ENCODE measurements at places on chromosomes 3 and 15.
A peak's percentile ranks its signal among the peaks of the same experiment; 100 is the strongest.

GRCh38 chr3:55170444-55170843 lies 242.6 kb upstream of the LRTM1 start:
- DNase-seq: no peak

DNA sequence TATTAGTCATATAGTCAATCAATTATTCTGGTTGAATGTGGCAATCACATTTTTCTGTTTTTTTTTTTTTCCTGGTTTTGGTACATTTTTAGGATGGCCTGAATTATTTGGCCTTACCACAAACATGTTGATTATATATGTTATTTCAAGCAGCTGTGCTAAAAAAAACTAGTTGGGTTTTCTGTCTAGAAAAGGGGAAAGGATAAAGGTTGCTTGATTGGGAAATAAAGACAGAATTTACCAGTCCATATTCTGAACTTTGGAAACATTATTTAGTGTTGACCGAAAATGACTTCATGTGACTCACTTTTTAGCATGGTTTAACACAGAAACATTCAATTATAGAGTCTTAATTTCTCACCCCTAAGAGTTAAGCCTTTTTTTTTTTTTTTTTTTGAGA lies 8.1 kb downstream of the MORF4L1 start:
- no peak for DNase-seq

DNA sequence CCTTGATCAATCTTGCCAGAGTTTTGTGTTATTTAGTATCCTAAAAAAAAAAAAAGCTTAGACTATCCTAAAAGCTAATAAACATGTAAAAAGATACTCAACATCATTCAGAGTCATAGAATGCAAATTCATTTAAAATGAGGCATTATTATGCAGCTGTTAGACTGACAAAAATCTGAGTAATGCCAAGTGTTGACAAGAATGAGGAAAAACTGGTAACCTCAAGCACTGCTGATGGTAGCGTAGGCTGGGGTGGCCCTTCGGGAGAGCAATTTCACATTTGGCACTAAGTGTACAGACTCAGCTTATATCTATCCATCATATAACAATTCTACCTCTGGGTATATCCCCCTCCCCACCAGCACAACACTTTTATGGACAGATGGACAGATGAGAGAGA lies 280.4 kb downstream of the RAP2B start:
- DNase-seq: no peak

- peak; percentile 16 for DNase-seq
These were observed 32.4 kb upstream of the ALDH1L1 start for GRCh38 chr3:126212620-126213378.

GRCh38 chr3:26712211-26713026 lies 89.8 kb downstream of the LRRC3B start:
- peak; percentile 40 for DNase-seq

- no peak for DNase-seq
These were observed 223.0 kb upstream of the MLF1 start for GRCh38 chr3:158347966-158348365.

DNA sequence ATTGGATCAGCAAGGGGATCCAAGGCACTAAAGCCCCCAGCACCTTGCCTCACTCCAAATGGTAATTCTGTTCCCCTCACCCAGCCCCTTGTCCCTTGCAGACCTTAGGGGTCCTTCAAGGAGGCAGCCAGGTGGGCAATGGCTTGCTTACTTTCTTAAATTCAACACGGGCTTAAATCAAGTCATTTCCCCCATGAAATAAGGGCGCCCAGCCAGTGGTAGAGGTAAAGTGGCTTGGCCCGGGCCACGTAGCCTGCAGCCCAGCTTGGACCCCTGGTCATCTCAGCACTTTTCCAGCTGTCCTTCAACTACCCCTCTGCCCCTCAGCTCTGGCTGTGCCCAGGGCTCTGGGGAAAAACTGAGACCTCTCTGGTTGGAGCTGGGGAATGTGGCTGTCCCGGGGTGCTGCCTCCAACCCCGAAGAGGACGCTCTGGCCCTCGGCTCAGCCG lies 1.2 kb downstream of the PSTPIP1 start:
- no peak for DNase-seq

DNA sequence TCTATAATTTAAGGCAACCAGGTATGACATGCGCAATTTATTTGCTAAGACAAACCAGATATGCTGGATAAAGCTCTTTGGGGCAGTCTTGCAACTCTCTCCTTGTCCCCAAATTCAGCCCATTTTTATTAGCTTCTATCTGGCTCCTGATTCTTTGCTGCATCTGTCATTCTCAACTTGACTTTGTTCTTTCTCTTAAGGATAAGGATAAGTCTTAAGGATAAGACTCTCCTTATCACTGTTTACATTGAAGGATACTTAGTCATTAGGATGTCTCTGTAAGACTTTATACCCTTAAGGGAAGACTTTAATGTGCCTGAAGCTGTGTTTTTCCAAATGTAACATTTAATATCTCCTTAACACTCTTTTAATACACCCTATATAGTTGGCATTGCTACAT lies 49.2 kb downstream of the ALCAM start:
- DNase-seq: no peak

DNA sequence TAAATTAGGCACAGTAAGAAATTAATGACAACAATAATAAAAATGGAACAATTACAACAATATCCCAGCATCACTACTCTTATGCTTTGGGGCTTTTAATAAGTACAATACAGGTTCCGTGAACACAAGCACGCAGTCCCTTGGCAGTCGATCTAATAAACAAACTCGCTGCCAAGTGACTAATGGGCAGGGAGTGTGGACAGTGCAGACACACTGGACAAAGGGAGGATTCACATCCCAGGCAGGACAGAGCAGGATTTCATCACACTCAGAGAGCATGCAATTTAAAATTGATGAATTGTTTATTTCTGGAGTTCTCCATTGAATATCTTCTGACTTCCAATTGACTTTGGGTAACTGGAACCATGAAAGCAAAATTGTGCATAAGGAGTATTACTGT lies 524.1 kb upstream of the CFAP20DC start:
- DNase-seq: no peak

GRCh38 chr3:101936419-101937356 lies 87.4 kb downstream of the NFKBIZ start:
- peak; percentile 21 for DNase-seq

DNA sequence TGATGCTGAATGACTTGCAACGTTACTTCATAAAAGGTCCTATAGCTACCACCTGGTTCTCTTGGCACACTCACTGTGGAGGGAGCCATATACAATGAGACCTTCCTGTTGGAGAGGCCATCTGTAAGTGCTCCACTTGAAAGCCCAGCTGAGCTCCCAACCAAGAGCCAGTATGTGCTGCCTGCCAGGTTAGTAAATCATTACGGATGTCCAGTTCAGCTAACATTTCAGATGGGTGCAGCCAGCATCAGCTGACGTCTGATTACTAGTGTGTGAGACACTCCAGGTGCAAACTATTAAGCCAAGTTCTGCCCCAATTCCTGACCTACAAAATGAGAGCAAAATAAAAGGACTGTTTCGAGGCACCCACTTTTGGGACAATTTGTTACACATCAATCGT lies 274.4 kb upstream of the ROBO2 start:
- no peak for DNase-seq

- DNase-seq: no peak
These were observed 102.5 kb upstream of the PDZRN3 start for GRCh38 chr3:73727117-73727821.

DNA sequence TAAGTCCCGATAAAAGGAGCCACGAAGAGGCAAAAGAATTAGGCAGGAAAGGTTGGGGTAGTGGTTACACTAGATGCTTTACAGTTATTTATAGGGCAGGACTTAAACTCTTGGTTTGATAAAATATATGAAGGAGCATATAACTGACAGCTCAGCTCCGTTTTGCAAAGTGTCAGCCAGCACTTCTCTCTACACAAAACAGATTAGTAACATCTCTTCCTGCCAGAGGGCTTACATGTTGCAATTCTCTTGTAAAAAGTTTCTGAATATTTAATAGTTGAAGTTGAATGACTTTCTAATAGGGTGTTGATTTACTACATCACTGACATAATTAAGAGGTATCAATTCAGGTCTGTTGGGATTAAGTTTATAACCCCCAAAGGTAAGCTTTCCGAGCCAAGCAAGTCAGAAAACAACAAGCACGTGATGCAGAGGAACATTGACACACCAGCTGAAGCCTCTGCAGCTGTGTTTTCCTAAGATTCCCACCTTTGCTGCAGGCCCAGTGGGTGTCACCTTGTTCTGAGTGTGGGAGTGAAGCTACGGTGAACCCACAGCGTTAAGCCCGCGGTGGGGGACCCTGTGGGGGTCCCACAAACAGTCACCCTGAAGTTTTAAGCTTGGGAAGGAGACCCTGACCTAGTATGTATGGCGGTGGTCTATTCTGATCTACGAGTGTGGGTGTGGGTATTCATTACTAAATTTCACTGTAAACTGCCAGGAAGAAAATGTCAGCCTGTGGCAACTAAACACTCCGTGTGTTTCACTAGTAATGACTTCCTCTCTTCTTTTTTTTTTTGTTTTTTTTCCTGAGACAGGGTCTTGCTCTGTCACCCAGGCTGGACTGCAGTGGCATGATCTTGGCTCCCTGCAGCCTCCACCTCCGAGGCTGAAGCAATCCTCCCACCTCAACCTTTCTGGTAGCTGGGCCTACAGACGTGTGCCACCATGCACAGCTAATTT lies 22.0 kb upstream of the ATP13A3 start:
- DNase-seq: no peak

GRCh38 chr3:194058189-194058571 lies 77.8 kb upstream of the HES1 start:
- peak; percentile 9 for DNase-seq

GRCh38 chr3:133455960-133456359 lies 56.1 kb downstream of the BFSP2 start:
- peak; percentile 70 for DNase-seq

DNA sequence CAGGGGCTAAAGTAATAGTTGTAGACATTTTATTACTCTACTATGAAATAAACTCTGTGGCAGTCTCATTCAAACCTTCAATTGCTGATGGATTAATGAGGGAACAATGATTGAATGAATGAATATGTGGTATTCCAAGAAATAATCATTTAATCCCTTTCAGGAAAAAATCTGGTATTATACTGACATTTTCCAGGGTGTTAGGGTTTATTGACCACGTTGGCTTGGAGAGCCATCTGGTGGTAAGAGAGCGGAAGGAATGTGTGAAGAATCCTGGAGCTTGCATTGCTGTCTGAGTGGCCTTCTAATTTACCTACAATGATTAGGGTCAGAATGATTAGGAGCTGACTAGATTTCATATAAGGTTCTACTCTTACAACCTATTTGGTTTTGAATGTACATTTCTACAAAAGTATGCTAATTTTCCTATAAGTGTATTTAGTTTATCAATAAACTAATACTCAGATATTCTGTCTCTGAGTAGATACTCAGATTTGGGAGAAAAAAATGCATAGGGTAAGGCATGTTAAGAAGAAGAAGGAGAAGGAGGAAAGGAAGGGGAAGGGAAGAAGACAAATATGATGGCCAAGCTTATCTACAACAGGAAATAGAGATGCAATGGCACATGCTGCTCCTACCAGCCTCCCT lies 249.9 kb downstream of the ROBO1 start:
- DNase-seq: peak; percentile 13

DNA sequence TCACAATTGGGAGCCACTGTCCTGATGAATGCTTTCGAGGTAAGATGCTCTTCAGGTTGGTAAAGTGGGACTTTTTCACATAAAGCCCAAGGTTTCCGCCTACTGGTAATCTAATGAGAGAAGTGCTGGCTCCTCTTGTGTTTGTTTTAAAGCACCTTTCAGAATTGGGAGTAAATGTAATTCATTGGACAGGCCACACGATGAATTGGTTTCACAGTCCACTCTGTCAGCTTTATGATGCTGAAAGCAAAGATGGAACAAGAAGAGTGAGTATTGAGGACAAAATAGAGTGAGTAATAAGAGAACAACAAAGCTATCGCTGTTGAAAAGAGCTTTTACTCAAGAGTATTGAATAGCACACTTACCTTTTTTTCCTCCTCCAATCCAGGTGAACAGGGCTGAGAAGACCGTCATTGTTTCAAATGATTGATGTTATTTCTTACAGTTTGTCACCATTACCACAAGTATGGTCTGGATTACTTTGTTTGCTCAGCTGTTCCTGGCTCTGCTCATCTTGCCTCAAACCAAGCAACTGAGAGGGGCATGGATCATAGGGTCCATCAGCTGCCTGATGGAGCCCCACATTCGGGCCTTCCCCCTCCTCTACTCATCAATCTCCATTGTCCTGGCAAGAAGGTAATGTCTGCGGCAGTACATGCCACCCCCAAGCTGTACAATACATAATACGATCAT lies 136.1 kb upstream of the CNTN4 start:
- no peak for DNase-seq

- no peak for DNase-seq
These were observed 112.4 kb upstream of the STT3B start for GRCh38 chr3:31420311-31420710.

DNA sequence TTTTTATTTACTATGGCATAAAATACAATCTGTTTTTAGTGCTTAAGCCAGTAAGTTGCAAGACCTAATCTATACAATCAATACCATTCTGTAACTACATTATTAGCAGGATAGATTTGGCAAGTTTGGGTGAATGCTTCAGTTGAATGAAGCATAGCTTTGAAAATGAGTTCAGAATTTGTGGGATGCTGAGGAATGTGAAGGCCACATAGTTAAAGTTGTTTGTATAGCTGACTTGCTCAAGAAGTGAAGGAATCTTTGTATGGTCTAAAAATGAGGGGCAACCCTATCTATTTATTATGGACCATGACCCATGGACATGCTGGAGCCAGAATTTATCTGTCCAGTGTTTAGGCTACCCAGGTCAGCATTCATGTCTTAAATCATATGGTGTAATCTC lies 58.5 kb downstream of the CRYBG3 start:
- no peak for DNase-seq

DNA sequence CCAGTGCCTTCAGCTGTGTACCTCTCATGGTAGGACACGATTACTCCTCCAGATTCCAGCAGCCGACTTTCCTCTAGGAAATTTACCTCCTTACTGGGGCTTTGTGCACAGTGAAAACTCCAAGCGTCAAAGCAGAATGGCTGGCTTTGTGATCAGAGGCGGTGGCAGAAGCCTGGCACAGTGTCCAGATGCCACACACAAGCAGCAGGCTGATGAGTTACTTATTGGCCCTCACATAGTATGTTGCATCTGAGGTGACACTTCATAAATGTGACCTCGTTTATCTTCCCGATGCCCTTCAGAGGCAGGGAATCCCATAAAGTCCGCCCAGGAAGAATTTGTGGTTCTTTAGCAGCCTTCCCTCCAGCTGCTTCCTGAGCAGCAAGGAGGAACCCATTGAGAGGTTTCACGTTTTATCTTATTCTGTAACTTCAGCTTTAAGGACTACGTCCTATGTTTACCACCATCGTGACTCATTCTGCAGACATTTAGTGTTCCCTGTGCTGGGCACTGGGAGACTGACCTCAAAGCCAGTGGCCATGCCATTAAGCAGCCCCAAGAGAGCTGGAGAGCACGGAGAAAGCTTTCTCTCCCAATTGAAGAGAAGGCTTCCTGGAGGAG lies 107.1 kb upstream of the C15orf61 start:
- no peak for DNase-seq

- DNase-seq: no peak
These were observed 59.1 kb upstream of the CA12 start for GRCh38 chr15:63440756-63441155.

- DNase-seq: peak; percentile 40
These were observed 23.5 kb downstream of the EXOG start for GRCh38 chr3:38519651-38520050.

- no peak for DNase-seq
These were observed 18.7 kb upstream of the EOGT start for GRCh38 chr3:69032142-69032541.
